HCEC 1CT (cell line): ENCODE measurements at places on chromosomes 3 and 15.
A peak's percentile ranks its signal among the peaks of the same experiment; 100 is the strongest.

GRCh38 chr3:194072691-194073279, 63.2 kb upstream of the HES1 start:
- no peak for DNase-seq

GRCh38 chr15:74317820-74318375, 49.5 kb downstream of the CYP11A1 start:
- peak; percentile 56 for DNase-seq

- DNase-seq = no peak
Measured at GRCh38 chr15:95458721-95459120, 871.8 kb upstream of the NR2F2 start.

GRCh38 chr3:184486614-184487013, 75.0 kb upstream of the EPHB3 start:
- DNase-seq = no peak

DNA sequence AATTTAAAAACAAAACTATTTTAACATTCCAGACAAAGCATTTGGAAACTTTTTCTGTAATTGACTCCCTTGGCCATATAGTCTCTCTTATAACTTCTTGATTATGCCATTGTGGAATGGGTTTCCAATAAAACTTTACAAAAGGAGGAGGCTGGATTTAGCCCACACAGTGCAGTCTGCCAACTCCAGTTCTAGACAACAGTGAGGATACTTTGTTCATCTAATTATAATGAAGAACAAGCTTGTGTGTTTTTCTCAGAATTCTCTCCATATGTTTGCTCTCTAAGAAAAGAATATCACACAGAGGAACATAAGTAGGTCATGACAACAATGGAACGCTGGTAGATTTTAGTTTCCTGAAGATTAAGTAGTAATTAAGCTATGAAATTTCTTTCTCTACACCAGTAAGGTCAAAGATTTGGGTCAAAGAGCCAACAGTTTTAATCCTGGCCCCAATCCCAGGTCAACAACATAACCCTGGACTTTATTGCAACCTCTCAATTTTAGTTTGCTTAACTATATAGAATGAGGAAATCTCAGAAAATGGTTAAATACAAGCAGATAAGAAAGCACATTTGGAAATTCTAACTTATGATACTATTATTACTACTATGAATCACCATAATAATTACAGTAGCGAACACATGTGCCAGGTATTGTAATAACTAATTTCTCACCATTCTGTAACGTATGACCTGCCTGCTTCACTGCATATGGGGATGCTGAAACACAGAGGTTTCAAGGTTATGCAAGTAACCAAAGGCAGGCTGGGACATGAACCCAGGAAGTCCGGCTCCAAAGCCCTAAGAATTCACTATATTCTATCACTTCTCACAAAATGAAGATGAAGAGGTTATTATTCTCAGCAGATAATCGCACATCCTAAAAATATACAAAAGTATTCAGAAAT, 65.7 kb downstream of the TJP1 start:
- DNase-seq = no peak

DNA sequence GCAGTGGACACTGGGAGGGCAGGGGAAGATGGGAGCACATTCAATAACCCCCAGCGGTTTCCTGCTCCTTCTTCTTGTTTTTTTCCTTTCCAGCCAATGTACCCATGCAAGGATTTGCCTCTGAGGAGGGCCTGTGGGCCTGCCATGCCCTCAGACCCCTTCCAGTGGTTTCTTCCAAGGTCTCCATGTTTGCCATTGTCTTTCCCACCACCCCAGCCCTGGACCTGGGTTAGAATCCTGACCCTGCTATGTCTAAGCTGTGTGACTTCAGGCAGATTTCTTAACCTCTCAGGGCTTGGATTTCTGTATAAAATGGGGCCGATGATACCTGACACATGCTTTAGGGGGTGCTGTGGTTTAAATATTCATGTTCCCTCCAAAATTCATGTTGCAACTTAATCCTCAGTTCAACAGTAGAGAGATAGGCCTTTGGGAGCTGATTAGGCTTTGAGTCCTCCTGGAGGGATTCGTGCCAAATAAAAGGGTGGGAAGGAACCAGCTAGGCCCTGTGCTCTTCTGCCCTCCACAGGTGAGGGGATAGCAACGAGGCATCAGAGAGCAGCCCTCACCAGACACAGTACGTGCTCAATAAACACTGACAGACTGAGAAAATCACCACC, 46.3 kb upstream of the FLNB start:
- DNase-seq = peak; percentile 67

- DNase-seq = peak; percentile 70
Measured at GRCh38 chr3:172103724-172104123, 64.3 kb downstream of the FNDC3B start.

DNA sequence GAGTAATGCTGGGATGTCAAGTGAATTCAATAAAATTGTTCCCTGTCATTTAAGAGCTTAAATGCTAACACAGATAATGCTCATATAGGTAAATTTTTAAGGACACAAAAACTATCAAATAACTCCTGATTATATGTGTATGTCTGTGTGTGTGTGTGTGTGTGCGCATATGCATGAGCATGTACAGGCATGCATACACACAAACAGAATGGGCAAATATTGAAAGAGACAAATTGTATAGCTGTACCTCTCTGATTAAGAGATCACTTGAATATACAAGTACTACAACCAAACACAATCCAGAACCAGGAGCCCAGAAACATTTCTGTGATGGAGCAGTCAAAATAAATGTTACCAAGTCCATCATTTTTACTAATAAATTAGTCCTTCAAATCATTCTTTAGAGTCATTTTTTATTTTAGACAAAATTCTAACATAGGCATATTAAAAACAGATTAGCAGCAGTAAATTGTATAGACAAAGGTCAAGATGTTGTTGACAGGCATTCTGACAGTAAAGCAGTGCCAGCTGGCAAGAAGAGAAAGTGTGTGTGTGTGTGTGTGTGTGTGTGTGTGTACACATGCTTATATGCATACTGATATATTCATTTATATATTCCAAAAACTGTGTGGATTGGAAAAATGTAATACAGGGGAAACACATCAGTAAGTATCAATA, 145.3 kb downstream of the CD47 start:
- DNase-seq = no peak

DNA sequence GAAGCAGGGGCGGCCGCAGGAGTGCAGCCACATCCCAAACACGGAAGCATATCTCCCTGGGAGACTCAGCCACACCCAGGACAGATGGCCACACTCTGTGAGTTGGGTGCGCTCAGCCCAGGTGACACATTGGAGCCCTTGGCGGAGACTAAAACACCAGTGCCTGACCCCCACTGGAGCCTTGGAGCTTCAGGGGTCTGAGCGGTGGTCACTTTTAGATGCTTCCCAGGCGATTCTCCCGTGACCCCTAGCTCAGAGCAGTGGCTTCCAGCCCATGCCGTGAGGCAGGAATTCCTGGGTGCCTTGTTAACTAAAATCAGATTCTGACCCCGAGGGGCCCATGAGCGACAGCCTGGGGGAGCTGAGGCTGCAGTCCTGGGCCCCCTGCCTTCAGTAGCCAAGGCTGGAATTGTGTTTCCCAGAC, 54.5 kb downstream of the PLXNA1 start:
- no peak for DNase-seq

DNA sequence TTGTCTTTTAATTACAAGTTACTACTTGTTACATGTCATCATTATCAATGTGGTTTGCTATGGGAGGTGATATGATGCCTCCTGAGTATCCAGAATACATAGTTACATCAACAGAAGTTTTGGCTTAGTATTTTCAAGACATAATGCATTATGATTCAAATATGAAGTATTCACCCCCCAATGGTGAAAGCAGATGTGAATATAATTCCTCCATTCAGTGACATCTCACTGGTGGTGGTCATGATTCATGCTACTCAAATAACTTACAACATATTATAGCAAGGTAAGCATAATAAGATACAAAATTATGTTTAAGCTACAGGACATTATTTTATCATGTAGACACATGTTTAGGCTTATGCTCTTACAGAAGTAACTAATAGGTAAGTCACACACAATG, 34.9 kb upstream of the TTBK2 start:
- DNase-seq = peak; percentile 64

- no peak for DNase-seq
Measured at GRCh38 chr3:146914409-146914808, 309.3 kb upstream of the PLSCR5 start.

DNA sequence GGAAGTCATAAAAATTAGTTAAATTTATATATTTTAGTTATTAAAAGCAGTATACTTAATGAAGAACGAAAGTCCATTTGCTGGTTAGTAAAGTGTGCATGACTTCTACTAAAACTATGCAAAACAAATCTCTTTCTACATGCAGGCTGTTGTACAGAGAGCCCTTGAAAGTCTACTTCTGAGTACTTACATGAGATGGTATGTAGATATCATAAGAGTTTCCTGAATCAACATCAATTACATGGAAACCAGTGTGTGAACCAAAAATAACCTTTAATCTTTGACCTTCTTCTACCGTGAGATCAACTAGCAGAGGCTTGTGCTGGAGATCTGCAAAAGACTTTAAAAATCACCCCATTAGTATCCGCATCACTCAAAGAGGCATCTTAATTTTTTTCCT, 42.1 kb upstream of the SLC2A2 start:
- no peak for DNase-seq

DNA sequence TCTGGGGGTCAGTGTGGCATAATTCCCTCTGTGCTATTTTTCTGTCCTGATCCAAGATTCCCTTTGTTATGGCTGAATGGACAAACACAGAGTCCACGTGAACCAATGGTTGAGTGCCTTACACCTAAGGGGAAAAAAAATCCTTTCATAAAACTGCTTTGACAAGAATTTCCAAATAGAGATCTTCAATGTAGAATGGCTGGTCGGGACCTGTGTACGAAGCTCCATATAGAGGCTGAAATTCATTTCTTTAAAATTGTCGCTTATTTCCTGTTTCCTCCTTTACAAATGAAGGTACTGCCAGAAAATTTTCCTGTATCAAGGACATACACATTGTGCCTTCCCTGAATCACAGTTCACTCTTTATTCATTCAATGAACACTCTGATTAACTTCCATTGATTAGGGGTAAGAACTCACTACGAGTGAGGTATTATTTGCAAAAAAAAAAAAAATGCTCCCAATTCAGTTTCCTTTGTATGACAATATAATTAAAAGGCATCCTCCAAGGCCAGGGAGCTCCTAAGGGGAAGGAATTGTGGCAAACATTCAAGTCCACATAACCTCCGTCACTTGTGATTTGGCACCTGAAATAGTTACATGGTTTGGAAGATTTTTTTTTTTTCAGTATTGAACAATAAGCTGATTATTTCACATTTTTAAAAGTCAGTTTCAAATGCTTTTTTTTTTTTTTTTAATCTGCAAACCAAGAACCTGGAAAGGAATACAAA, 293.8 kb downstream of the MEX3B start:
- no peak for DNase-seq

DNA sequence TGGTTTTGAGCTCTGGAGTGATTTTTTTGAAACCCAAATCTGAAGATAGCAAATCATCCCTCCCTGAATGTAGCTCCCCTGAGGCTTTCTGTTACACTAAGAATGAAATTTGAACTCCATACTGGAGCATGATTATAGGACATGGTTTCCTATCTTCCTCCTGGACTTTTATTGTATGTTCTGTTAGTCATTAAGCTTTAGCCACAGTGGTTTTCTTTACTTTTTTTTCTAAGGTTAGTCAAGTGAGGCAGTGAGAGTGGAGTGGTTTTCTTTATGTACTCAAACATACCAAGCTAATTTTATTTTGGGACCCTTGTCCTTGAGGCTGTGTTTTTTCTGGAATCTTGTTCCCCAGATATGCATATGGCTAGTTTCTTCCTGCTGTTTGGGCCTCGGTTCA, 55.2 kb upstream of the FRMD4B start:
- no peak for DNase-seq

- DNase-seq = peak; percentile 36
Measured at GRCh38 chr3:190671658-190672057, 157.8 kb downstream of the IL1RAP start.

DNA sequence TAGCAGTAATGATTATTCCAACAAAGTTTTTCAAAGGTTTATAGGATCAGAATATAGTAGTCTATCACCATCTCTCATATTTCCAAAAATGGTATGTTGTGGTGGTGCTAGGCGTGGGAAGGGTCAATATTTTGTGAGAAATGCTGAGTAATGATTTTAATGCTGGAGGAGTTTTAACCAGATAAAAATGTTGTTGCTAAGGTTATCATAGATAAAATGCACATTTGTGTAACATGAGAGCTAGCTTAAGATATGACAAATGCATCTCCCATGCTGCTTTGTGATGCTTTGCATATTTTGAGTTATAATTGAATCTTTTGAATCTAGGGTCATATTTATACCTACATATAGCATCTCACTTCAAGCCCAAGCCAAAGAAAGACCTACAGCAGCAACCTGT, 103.9 kb upstream of the ROBO1 start:
- DNase-seq = no peak

GRCh38 chr15:39797407-39797806, 14.8 kb upstream of the FSIP1 start:
- DNase-seq = no peak

DNA sequence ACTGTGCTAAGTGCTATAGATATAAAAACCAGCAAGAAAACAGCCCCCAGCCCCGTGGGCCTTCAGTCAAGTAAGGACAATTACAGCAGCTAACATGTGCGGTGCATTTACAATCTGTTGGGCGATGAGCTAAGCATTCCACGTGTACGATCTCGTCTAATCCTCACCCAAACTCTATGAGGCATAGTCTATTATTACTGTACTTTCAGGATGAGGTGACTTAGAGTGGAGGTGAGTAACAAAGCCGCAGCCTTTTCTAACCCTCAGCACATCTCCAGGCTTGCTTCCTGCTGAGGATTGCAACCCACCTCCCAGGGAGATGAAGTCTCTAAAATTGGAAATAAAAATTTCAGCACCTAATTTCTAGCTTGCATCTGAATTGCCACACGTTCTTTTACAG, 53.2 kb upstream of the MCF2L2 start:
- no peak for DNase-seq

- peak; percentile 14 for DNase-seq
Measured at GRCh38 chr3:23203708-23204330, 692 bp downstream of the UBE2E2 start.

DNA sequence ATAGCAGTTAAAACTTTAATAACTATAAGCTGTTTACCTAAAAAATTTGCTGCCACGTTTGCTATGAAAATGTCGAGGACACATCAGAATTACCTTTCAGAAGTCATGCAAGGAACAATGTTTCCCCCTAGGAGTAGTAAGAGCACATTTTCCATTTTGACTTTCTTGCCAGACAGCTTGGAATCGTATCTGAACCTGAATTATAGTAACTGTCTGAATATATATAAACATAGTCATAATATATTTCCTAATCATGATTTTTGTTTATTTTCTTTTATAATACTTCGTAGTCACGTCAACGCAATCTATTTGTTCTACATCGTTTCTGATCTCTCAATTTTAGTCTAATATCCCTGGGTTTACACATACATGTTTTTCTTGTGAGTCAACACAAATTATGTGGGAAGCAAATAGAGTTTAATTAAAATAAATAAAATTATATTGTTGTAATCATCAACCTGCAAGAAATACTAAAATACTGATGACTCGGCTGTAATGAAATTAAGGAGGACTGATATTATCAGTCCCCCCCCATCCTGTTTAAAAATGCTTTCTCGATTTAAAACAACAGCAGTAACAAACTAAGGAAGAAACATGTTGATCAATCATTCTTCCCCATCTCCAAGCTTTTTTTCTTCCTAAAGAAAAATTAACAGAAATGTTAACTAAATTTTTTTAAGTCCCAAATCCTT, 78.4 kb downstream of the MME start:
- DNase-seq = peak; percentile 48
